ENCODE measurements at places on chromosomes 7 and 10. TPM values are rescaled to one million over a fixed set of nuclear protein-coding genes. Genes with fewer than 3 reads are reported as not detected.

- H3K4me3 ChIP-seq: no peak overlapping the region
- DNase-seq: no peak
- H3K4me1 ChIP-seq: no peaks in the 10 kb centered on the region
- no peak overlapping the region for H3K27ac ChIP-seq
- H3K36me3 ChIP-seq: no peaks in the 10 kb centered on the region
- H3K27me3 ChIP-seq: no peaks in the 10 kb centered on the region
Observed at GRCh38 chr10:71554671-71555070, 158.0 kb downstream of the CDH23 start.

Gene CALHM3
- not detected for total RNA-seq

Gene EZH2
- 30.5 TPM for total RNA-seq

DNA sequence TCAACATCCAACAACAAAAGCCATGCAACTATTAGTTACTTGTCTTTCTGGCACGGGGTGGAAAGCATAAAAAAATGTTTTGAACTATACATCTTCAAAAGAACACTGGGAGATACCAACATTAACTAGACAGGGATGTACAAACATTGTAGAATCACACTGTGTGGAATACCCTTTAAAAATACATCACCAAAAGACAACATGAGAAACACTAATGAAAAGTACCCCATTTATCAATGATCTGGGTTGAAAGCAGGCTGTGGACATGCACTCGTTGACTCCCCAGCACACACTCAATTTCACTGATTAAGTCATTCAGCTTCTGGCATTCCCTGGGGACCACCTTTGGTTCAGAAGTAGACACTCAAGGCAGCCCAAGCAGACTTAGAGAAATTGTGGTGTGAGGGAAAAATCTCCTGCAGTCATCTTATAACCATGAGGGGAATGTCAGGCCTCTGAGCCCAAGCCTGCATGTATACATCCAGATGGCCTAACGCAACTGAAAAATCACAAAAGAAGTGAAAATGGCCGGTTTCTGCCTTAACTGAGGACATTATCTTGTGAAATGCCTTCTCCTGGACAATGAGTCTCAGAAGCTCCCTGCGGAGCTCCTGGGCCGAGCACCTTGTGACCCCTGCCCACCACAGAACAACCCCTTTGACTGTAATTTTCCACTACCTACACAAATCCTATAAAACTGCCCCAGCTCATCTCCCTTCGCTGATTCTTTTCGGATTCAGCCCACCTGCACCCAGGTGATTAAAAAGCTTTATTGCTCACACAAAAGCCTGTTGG lies 53.0 kb downstream of the CACUL1 start:
- no peaks in the 10 kb centered on the region for H3K36me3 ChIP-seq
- no peaks in the 10 kb centered on the region for H3K4me1 ChIP-seq
- H3K27ac ChIP-seq: no peak overlapping the region
- H3K4me3 ChIP-seq: no peak overlapping the region
- H3K27me3 ChIP-seq: no peaks in the 10 kb centered on the region

Gene GDF2
- not detected for total RNA-seq

DNA sequence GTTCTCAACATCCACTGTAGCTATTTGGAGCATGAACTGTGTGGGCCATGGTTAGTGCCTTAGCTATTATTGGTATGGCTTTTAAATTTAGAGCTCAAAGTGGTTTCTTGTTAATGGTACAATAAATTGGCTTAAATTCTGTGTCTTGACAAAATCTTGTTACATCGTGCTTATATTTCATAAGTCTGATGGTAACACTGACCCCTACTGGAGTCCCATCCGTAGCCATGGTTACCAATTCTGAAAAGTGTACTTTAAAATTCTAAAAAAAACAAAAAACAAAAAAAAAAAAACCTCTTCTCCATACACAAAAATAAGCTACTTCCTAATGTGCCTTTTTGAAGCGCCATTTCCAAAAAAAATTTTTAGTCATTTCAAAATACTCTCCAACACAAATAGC lies 6.4 kb upstream of the RPP30 start:
- no peak overlapping the region for H3K27ac ChIP-seq
- H3K36me3 ChIP-seq: no peaks in the 10 kb centered on the region
- H3K4me3 ChIP-seq: no peak overlapping the region
- no peak for DNase-seq
- no peaks in the 10 kb centered on the region for H3K4me1 ChIP-seq

DNA sequence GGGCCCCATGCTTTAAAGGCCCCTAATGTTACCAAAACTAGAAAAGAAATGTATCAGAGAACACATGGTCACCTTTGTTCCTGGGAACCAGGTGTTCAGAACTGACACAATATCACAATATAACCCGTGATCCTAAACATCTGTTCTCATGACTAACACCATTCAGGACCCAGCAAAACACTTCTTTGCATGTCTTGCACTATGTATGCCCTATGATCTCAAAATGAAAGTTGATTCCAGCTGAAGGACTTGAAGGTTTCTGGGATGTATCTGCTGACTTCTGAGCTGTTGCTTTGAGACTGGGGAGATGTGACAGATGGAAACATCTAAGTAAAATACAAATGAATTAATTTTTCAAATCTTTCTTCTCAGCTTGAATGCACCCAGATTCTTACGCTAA lies 37.5 kb upstream of the PIK3CG start:
- H3K4me3 ChIP-seq: no peak overlapping the region
- H3K36me3 ChIP-seq: no peaks in the 10 kb centered on the region
- H3K4me1 ChIP-seq: no peaks in the 10 kb centered on the region
- no peaks in the 10 kb centered on the region for H3K27me3 ChIP-seq
- no peak overlapping the region for H3K27ac ChIP-seq
- no peak for DNase-seq

GRCh38 chr10:83283151-83283550 lies 856.2 kb upstream of the GHITM start:
- no peaks in the 10 kb centered on the region for H3K36me3 ChIP-seq
- H3K4me3 ChIP-seq: no peak overlapping the region
- DNase-seq: no peak
- no peaks in the 10 kb centered on the region for H3K27me3 ChIP-seq
- H3K4me1 ChIP-seq: no peaks in the 10 kb centered on the region

DNA sequence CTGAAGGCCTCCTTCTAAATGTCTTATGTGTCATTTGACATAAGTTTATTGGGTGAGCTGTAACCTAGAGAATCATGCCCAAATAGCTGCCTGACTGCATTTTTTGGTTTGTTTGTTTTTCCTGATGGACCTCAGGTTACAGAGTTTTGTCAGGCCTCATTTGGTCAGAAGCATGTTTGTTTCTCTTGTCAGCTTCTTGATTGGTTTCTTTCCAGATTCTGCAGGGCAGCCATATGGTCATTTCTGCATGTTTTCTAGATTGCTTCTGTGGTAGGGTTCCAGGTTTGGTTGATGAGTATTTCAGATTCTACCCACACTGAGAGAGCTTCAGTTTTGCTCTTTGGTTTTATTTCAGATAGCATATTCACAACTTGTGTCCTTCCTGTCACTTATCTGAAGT lies 28.0 kb downstream of the GLCCI1 start:
- no peak for DNase-seq
- no peaks in the 10 kb centered on the region for H3K4me1 ChIP-seq
- no peak overlapping the region for H3K4me3 ChIP-seq

- no peaks in the 10 kb centered on the region for H3K36me3 ChIP-seq
- no peaks in the 10 kb centered on the region for H3K27me3 ChIP-seq
- H3K27ac ChIP-seq: no peak overlapping the region
- DNase-seq: no peak
Observed at GRCh38 chr7:18529239-18529638, 33.7 kb downstream of the HDAC9 start.

Gene EPO
- total RNA-seq: not detected

DNA sequence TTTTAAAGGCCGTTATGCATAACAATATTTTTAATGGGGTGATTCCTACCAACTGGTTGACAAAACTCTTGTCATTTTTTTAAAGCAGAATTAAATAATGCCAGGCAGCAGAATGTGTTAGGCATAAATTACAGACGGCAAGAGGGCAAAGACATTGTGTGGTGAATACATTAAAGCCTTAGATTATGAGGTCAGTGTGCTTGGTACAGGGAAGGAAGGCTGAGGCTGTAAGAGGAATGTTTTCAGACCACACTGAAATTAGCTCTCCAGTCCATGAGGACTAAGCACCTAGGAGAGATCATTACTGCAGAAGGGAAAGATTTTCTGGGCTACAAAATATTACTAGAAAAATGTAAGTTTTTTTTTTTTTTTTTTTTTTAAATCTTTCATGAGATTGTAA lies 312.8 kb upstream of the PRKCQ start:
- H3K27me3 ChIP-seq: no peaks in the 10 kb centered on the region
- no peaks in the 10 kb centered on the region for H3K36me3 ChIP-seq
- no peak for DNase-seq
- no peaks in the 10 kb centered on the region for H3K4me1 ChIP-seq
- no peak overlapping the region for H3K27ac ChIP-seq
- H3K4me3 ChIP-seq: no peak overlapping the region

DNA sequence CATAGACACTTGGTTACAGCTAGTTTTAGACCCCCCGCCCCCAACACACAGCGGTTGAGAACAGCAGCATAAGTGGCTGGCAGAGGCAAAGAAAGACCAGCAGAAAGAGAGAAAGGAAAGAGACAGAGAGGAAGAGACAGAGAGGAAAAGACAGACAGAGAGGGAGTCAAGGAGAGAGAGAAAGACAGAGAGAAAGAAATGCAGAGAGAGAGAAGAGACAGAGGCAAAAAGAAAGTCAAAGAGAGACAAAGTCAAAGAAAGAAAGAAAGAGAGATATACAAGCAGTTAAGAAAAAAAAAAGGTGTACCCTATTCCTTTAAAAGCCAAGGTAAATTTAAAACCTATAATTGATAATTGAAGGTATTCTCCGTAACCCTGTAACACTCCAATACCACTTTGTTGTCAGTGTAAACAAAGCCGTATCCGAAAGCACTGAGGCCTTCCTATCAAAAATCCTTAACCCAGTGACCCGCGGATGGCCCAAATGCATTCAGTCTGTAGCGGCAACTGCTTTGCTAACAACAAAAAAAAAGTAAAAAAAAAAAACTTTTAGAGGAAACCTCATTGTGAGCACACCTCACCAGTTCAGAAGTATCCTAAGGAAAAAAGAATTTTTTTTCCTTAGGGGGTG lies 11.9 kb upstream of the SLC12A9 start:
- no peak overlapping the region for H3K27ac ChIP-seq
- no peak overlapping the region for H3K4me3 ChIP-seq
- no peaks in the 10 kb centered on the region for H3K4me1 ChIP-seq
- H3K27me3 ChIP-seq: no peaks in the 10 kb centered on the region
- no peak for DNase-seq

Gene UCMA
- total RNA-seq: not detected

- peaks cover 43% of the 10 kb centered on the region for H3K4me1 ChIP-seq
- H3K4me3 ChIP-seq: no peak overlapping the region
- no peaks in the 10 kb centered on the region for H3K27me3 ChIP-seq
- H3K27ac ChIP-seq: no peak overlapping the region
- peaks cover 53% of the 10 kb centered on the region for H3K36me3 ChIP-seq
Observed at GRCh38 chr10:71833451-71834342, 17.4 kb downstream of the PSAP start.

Gene TMEM270
- total RNA-seq: not detected

Gene ZNF804B
- total RNA-seq: not detected

- no peak for DNase-seq
- H3K36me3 ChIP-seq: no peaks in the 10 kb centered on the region
- H3K4me1 ChIP-seq: peaks cover 44% of the 10 kb centered on the region
- H3K4me3 ChIP-seq: no peak overlapping the region
Observed at GRCh38 chr7:74029991-74030415, 2.0 kb downstream of the ELN start.

Gene DNAJC30
- total RNA-seq: 1.7 TPM

- no peaks in the 10 kb centered on the region for H3K4me1 ChIP-seq
- no peak overlapping the region for H3K4me3 ChIP-seq
- H3K27ac ChIP-seq: no peak overlapping the region
- H3K36me3 ChIP-seq: peaks cover 5% of the 10 kb centered on the region
Observed at GRCh38 chr7:117728890-117729624, 144.2 kb downstream of the CTTNBP2 start.

Measured in Peyer's patch (tissue), 4 donors.